ENCODE measurements at places on chromosomes 12 and 14.
A peak's percentile ranks its signal among the peaks of the same experiment; 100 is the strongest.

DNA sequence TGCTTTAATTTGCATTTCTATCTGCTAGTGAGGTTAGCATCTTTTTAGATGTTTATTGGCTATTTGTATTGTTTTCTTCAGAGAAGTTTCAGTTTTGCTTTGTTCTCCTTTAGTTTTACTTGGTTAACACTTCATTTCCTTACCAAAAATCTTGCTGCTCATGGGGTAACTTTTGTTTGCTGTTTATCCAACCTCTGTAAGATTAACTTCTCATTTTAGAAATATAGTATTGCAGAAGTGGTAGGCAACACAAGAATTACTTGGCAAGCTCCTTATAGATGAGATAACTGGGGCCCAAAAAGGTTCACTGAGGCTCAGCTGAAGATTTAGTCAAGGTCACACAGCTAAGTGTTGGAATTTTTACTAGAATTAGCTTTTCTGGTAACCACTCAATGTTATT lies 40.5 kb downstream of the ALKBH1 start:
- DNase-seq: no peak

GRCh38 chr12:78674311-78675090 lies 190.1 kb upstream of the SYT1 start:
- no peak for DNase-seq

- DNase-seq: no peak
Observed at GRCh38 chr14:64689289-64689688, 14.9 kb upstream of the PLEKHG3 start.

DNA sequence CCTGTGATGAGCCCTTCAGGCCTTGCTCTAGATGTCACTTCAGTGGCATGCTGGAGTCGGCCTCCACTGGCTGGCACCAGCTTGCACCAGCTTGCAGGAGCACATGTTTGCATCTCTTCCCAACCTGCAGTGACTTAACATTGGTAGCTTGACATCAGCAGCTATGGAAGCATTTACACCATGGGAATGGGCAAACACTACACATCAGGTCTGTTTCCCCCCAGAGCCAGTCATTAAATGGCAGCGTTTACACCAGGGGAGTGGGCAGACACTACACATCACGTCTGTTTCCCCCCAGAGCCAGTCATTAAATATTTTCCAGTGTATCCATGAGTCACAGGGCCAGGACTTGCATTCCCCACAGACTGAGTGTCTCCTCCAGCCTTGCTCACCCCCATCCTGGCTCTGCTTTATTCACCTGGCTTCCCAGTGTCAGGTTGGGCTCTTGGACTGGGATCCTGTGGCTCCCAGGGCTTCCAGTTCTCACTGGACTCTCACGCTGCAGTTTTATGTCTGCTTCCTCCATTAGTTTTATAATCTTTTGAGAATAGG lies 51.6 kb upstream of the VRK1 start:
- no peak for DNase-seq

GRCh38 chr12:79301181-79301580 lies 389.6 kb downstream of the PAWR start:
- DNase-seq: no peak

GRCh38 chr12:123485756-123486155 lies 27.8 kb downstream of the SNRNP35 start:
- no peak for DNase-seq

- DNase-seq: no peak
Observed at GRCh38 chr12:69698769-69699540, at the start of gene BEST3. BEST3 (minus strand) TSS chr12:69699303; CDS start chr12:69697798, 1,505 bp downstream.

DNA sequence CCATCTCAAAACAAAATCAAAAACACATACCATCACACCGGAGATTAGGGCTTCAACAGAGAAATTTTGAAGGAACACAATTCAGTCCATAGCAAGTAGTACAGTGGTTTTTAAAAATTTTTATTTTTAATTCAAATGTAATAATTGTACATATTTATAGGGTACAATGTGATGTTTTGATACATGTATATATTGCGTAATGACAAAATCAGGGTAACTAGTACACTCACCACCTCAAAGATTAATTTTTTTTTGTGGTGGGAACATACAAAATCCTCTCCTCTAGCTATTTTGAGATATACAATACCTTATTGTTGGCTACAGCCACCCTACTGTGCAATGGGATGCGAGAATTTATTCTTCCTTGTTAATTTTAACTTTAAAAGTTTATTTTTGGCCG lies 26.0 kb upstream of the ETFBKMT start:
- no peak for DNase-seq

DNA sequence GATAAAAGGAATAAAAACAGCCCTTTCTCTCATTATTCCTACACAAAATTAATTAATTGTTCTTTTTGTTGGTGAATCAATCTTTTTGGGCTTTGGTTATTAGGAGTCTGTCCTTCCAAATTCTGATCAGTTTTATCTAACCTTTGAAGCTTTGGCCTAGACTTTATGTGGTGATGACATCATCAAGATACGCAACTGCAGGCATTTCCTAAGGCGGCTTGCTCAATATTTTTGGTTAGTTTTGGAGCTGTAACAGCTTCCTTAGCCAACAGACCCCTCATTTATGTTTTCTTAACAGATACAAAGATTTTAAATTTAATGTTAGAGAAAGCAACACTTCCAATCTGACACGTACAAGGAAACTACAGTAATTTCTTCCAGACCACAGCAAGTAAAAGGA lies 87.8 kb upstream of the PDE3A start:
- DNase-seq: no peak

DNA sequence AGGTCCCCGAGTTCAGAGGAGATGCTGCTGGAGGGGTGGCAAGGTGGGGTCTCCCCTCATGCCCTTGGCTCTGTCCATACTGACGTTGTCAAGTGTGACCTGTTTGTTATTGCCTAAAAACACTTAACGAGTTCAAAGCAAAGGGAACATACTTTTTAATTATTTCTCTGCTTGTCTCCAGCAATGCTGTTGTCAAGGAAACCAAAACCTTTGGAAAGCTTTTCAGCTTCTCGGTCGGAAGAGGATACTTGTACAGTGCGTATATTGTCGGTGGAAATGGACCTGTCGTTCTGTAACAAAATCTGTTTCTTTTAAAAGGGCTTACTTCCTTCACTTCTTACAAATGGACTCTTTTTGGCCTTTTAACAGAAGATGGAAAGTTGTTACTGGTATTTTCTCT lies 73.9 kb downstream of the SLC25A47 start:
- no peak for DNase-seq

GRCh38 chr12:123713823-123714585 lies 1.9 kb downstream of the ATP6V0A2 start:
- peak; percentile 31 for DNase-seq

All from stimulated activated CD4-positive, alpha-beta T cell treated with anti-CD3 and anti-CD28 coated beads, Interleukin-4, amount 100 ng/mL, for 48 hours (primary cell).